ENCODE measurements at places on chromosomes 6 and 20.

- DNase-seq, result peak; percentile 59
Measured at GRCh38 chr6:90080876-90081481, 186.7 kb downstream of the GJA10 start.

DNA sequence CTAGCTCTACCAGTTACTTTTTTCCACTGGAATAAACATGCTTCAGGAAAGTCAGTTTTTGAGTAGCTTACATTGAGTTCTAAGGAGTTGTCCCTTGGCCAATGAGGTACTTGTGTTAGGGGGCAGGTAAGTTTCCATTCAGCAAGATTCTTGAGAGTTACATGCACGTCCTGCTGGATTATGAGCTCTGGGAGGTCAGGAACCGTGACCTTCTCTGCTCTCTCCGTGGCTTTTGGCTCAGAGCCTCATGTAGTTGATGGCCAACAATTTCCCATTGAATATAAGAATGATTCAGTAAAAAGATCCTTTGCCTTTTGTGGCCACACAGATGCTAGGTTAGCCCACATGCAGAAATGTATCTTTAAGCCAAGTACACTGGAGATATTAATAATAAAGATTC is 181.8 kb upstream of the RALGAPA2 start:
- DNase-seq, result no peak

- DNase-seq, result no peak
Measured at GRCh38 chr6:79635232-79635543, 4.1 kb downstream of the SH3BGRL2 start.

GRCh38 chr20:54665812-54666211 is 190.4 kb downstream of the DOK5 start:
- no peak for DNase-seq

DNA sequence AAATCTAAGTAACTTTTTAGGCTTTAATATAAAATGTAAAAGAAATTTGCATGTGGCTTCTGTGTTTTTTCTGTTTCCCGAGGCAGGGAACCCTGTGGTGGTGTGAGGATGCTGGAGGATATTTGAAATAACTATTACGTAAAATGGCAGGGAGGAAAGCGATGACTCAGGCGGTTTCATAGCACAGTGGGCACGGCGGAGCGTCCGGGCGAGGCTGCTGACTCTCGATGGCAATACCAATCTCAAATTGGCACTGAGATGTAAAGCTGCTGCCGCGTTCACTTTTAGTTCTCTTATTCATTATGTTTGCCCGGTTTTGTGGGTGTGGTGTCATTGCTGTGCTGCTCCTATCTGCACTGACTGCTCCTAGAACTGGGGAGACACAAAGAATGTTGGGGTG is 254.3 kb downstream of the THBS2 start:
- no peak for DNase-seq

DNA sequence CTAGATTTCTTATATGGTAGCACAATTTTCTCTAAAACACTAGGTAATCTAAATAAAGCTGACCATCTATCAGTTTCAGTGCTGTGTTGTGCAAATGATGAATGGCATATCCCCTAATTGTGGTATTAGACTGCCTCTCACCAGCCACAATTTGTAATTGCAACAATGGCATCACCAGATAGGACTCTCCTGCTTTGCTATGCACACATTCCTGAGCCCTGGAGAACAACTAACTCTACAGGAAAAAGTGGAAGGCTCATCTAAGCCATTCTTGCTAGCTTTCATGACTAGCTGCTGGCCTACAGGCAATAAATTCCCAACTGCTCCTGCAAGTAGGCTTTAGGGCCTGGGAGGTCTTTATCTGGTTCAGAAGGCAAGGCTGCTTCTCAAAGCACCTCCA is 974.1 kb downstream of the EYS start:
- DNase-seq, result no peak

DNA sequence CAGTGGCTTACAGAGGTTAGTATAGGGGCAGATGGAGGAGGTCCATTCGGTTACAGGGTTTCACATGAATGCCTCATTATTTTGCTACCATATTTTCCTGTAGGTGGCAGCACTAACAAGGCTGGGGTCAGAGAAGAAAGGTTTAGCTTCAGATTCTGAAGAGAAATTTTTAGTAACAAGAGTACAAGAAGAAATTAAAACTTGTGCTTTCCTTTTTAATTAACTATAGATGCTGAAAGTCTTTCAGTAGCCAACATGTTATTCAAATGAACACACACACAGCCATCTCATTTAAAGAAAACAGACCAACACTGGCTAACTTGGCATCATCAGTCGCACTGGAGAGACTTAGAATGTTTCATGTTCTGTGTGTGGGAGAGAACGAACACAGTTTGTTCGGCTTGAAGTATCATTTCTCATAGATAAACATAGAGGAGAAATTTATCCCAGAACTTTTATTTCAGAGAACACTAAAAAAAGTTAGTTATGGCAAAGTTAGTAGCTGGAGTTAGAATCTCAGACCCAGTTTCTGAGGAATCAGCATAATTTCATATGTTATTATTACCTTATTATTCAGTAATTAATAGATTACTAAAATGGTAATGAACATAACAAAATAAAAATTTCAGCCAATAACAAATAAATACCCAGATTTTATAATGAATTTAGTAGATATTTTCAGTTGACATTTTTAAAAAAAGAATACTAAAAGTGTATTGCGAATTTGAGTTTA is 314.0 kb upstream of the RSPO3 start:
- DNase-seq, result no peak

All from activated CD4-positive, alpha-beta T cell treated with anti-CD3 and anti-CD28 coated beads for 24 hours (primary cell).